ENCODE measurements at places on chromosomes 2 and 18.

- DNase-seq, result no peak
Observed at GRCh38 chr18:79540904-79541282, 138.7 kb upstream of the CTDP1 start.

DNA sequence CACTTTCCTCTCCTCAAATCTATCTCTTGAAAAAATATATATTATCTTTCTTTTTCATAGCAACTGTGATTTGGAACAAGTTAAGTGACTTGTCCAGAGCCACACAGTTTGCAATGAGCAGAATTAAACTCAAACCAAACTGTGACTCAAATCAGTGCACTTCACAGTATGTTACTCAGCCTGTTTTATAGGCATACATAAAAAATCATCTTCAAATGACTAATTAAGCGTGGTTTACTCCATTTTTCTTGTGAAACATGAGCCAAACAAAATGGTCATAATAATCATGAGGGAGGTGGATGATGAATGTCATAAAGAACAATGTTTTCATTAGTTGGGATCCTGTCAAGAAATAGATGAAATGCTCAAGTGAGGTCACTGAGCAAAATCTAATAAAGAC is 6.1 kb upstream of the CCDC178 start:
- no peak for DNase-seq

- DNase-seq, result peak; percentile 93
Observed at GRCh38 chr2:172085460-172086159, at the start of gene DLX1. DLX1 (plus strand) TSS chr2:172085507; CDS start chr2:172085678, 171 bp downstream.

DNA sequence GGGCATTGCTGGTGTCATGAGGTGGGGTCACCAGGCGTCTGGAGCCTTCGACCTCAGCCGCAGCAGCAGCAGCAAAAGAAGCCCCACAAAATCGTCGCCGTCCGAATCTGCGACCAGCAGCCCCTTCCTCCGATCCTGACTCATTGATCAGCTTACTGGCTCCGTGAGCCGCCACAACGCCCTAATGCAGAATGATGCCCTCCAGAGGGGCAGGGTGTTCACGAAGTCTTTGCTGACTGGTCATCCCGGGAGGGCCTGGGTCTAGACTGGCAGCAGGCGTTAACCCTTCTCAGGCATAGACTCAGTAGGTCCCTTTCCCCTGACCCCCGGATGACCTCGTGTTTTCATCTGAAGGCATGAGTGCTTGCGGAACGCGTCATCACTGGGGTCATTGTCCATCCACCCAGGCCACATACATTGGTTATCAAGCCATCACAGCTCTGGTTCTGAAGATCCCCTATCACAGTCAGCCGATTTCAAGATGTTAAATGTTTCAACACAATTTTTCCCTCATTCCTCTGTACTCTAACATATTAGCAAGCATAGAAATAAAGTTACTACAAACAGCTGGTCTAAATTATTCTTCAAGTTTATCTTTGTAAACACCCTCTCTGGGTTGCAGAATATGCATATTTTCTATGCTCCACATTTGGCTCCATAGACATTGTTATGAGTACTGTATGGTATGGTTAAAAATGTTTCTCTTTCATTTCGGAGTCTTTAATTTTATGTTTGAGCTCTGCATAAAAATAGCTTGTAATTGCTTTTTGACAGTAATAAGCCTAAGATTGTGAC is 83.3 kb upstream of the SALL3 start:
- no peak for DNase-seq

DNA sequence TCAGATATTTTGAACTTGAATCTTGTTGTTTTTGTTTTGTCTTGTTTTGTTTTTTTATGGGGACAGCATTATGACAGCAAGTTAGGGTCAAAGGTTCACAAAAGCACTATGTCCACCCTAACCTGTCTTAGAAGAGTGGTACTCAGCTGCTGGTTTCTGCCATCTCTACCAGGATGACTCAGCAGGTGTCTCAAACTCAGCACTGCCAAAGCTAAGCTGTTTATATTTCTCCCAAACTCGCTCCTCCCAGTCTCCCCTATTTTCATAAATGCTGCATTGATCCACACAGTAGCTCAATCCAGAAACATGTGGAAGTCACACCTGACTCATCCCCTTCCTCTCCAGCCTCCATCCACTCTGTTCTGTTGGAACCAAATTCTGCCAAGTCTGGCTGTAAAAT is 134.9 kb downstream of the ZBTB7C start:
- DNase-seq, result no peak

DNA sequence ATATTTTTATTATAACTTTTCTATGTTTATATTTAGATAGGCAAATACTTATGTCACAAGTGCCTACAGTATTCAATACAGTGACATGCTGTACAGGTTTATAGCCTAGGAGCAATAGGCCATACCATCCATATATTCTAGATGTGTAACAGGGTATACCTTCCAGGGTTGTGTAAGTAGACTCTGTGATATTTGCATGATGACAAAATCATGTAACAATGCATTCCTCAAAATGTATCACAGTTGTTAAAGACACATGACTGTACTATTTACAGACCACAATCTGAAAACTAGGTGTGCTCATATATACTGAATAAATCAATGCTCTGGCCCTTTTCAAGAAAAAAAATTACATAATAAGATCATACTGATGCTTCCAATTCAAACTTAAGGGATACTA is 433.2 kb upstream of the RGPD4 start:
- DNase-seq, result no peak

- DNase-seq, result no peak
Observed at GRCh38 chr2:127577208-127577475, 41.7 kb downstream of the MYO7B start.

DNA sequence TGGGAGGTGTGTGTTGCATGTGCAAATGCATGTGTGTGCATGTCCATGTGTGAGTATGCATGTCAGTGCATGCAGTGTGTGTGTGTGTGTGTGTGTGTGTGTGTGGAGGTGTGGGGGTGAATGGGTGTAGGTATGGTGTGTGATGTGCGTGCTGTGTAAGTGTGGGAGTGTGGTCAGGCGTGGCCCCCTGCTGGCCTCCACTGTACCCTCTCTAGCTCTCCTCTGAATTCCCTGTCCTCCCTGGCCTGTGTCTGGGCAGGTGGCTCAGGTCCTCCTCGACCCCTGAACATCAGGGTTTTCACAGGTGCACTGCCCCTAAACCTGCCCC is 230.2 kb downstream of the CELF4 start:
- no peak for DNase-seq

All from retina (tissue), 1 donor.